Renal cortex interstitium (tissue), 15 donors: ENCODE measurements at places on chromosomes 12 and 14. TPM values are rescaled to one million over a fixed set of nuclear protein-coding genes. Genes with fewer than 3 reads are reported as not detected.

DNA sequence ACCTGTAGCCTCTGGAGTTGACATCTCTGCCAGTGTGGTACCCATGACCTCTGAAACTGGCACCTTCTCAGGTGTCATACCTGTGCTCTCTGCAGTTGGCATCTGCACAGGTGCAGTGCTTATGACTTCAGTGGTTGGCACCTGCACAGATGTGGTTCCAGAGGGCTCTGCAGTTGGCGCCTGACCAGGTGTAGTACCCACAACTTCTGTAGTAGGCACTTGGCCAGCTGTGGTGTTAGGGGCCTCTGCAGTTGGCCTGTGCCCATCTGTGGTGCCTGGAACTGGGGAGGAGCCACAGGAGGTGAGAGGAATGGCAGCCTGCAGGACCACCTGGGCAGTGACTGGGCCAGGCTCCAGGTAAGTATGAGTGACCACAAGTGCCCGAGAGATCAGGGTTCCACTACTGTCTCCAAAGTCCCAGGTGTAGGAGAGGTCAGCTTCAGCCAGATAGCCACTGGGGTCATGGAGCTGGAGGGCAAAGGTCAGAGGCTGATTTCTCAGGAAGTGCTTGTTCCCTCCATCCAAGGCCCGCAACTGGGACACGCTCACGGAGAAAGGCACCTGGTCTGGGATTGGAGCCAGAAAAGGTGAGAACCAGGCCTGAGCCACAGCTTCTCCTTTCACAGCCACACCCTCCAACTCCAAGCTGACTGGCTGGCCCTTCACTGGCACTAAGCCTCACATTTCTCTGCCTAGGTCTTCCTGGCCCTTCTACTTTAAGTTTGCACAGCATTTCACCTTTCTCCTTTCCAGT is 8.6 kb downstream of the PMEL start:
- no peak for DNase-seq

- DNase-seq = no peak
Measured at GRCh38 chr12:64122154-64122553, 99.9 kb downstream of the KICS2 start.

Gene PAWR
- 63.6 TPM for polyA plus RNA-seq

Gene ZNF385A
- polyA plus RNA-seq = 7.7 TPM

DNA sequence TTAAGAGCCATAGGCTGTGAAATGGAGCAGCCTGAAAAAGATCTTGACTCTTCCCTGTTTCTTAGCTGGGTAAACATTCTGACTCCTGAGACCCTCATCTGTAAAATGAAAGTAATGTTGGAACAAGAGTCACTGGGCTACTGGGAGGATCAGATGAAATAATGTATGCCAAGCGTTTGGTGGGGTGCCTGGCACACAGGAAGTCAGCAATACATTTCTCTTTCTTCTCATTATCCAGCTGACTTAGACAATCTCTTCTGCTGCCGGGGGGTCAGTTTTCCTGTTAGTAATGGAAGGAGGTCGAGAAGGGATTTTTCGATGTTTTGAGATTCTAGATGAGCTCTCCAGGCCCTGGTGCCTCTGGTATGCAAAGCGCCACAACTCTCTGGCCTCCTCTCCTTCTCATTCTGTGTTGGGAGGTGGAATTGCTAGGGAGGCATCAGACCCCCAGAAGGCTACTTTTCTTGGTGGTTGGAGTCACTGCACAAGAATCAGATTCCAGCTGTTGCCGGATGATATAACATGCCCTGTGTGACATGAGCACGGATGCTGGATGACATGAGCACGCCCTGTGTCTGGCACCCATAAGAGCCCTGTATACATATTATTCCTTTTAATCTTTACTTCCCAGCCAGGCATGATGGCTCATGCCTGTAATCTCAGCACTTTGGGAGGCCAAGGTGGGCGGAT is 4.3 kb downstream of the OASL start:
- no peak for DNase-seq

- no peak for DNase-seq
Measured at GRCh38 chr14:37787879-37788494, 192.6 kb downstream of the TTC6 start.

Gene TMPRSS12
- not detected for polyA plus RNA-seq

DNA sequence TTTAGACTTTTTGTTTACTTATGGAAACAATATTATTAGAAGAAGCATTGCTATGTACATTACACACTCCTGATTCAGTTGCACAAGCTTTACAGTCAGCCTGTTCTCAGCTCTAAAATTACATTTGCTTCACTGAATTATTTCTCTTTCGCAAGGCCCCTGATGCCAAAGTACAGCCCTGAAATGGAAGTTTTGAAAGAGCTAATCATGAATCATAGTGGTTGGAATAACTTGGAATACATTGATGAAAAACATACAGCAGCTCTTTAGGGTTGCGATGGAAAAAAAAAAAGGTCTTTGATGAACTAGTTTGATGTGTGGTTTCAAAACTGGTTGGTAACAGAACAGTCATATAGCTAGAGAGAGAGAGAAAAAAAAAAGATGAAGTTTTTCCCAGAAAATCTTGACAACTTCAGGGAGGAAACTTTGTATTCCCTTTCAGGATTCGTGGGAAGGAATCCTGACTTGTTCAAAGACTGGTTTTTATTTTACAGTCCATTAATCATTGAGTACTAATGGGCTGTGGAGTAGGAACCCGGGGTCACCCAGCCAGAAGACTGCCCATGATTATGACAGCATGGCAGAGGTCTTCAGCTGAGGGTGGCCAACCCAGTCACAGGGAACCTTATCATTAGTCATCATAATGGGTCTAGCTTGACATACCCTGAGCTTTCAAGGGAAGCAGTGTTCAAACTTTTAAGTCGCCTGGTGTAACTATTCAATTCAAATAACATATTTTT is 460.1 kb downstream of the NAV3 start:
- DNase-seq = no peak

DNA sequence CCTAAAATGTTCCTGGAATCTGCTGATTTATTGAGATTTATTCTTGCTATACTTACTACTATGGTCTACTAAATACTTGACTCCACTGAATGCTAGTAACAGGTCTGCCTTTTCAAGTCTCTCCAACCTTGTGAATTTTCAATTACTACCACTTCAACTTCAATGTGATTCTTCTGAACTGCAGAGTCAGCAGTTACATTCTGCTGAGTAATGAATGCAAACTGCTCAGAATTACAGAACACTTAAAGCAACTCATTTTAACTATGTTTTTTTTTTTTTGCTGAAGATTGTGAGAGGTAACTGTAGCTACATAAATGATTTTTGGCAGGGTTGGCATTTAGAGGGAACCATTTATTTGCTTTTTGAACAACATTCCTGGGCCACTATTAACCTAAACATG is 41.8 kb downstream of the ARF6 start:
- no peak for DNase-seq

Gene HVCN1
- 11.0 TPM for polyA plus RNA-seq

Gene KRT74
- polyA plus RNA-seq = not detected

GRCh38 chr12:64688219-64688618 is 71.0 kb downstream of the GNS start:
- no peak for DNase-seq

- DNase-seq = no peak
Measured at GRCh38 chr12:57940915-57941164, 527 bp upstream of the ATP23 start.

DNA sequence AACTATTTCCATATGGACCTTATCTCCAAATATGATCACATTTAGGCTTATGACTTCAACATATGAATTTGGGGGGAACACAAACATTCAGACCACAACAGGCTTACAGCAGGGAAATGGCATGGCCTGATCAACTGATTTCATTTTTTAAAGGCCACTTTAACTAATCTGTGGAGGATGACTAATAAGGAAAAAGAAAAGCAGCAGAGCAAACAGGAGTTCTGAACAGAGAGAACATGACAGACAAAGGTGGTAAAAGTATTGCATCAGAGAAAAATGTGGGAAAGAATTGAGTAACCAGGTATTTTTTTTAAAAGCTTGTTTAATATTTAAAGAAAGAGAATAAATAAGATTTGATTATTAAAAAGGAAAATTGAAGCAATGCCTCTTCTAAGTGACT is 366.1 kb upstream of the TMPO start:
- no peak for DNase-seq

Gene TMCC3
- polyA plus RNA-seq = 40.2 TPM

DNA sequence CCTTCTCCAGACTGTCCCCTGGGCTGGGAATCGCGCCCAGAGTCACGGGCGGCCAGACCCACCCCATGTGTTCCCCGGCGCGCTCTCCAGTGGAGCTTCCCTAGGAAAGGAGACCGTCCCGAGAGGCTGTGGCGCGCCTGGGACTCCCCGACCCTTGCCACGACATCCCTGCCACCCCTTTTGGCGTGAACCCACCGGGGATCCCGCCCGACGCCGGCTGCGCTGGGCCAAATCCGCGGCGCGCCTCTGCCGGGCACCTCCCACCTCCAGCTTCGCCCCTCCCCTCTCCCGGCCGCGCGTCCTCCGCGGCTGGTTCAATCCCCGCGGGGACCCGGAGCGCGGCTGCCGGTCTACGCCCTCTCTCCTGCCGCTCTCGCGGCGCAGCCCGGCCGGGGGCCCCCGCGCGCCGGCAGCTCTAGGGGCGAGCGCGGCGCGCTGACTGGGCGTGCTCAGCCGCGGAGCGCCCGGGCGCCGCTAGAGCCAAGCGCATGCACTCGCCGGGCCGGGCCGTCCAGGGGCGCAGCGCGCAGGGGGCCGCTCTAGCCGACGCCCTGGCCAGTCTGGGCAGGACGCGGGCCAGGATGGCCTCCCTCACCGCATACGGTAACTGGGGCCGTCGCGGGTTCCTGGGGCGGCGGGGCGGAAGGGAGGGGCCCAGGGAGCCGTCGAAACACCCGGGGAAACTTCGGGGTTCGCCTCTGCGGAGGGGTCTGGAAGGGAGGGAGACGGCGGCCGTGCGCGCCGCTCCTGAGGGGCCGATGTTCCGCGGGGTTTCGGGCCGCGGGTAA is 77.4 kb upstream of the ANO4 start:
- no peak for DNase-seq

- no peak for DNase-seq
Measured at GRCh38 chr14:102315121-102315520, 4.4 kb upstream of the ZNF839 start.

DNA sequence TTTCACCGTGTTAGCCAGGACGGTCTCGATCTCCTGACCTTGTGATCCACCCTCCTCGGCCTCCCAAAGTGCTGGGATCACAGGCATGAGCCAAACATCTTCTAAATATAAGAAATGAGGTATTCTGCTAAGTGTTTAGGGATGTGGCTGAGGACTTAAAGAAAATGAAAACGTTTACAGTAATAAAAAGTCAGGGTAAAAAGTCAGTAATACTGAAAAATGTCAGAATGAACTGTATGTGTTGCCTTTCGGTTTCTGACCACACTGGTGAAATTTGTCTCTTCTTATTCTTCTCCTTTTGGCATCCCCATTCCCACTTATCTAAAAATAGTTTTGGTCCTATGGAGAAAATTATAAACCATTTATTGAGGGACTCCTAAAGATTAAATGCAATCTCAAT is 20.5 kb downstream of the TMEM116 start:
- DNase-seq = no peak

Gene LMNTD1
- not detected for polyA plus RNA-seq

- DNase-seq = no peak
Measured at GRCh38 chr14:95222870-95223398, 65.6 kb upstream of the DICER1 start.

DNA sequence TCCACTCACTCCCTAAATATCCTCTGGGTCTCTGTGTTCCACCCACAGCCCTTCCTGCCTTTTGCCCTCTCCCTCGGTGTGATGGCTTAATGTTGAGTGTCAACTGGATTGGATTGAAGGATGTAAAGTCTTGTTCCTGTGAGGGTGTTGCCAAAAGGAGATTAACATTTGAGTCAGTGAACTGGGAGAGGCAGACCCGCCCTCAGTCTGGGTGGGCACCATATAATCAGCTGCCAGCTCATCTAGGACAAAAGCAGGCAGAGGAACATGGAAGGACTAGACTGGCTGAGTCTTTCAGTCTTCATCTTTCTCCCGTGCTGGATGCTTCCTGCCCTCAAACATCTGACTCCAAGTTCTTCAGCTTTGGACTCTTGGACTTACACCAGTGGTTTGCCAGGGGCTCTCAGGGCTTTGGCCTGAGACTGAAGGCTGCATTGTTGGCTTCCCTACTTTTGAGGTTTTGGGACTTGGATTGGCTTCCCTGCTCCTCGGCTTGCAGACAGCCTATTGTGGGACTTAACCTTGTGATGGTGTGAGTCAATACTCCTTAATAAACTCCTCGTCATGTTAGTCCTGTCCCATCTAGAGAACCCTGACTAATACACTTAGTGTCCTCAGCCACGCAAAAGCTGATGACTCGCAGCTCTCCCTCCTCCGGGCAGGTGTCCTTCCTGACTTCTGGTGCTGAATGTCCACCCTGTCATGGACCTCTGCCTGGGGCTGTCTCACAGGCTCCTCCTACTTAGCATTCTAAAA is 5.9 kb downstream of the DGLUCY start:
- no peak for DNase-seq

DNA sequence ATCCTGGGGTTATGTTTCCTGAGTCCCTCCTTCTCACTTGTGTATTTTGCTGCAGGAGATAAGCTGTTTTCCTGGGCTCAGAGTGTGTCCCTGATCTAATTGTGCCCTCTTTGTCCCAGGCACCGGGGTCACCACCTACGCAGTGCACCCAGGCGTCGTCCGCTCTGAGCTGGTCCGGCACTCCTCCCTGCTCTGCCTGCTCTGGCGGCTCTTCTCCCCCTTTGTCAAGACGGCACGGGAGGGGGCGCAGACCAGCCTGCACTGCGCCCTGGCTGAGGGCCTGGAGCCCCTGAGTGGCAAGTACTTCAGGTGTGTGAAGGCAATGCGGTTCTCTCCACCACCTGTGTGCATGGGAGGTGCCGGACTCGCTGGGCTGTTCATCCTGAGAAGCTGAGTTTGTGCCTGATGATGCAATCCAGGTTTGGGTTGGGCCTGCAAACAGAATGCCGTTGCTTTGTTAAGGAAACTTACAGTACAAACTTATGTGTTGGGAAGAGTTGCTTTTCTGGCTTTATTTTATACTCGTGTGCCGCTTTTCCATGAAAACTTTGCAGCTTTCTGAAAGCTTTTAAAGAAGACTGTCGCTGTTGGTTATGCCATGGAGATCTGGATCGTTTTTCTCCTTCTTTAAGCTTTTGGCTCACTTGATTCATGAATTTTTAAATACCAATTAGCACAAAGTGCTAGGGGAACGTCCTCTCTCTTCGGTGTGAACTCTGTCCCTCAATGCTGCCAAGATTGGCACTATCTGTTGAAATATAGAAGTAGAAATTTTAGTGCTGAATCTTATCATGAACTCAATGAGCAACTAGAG is 27.6 kb downstream of the RDH12 start:
- no peak for DNase-seq
